ENCODE measurements at places on chromosomes 11 and 22. TPM values are rescaled to one million over a fixed set of nuclear protein-coding genes. Genes with fewer than 3 reads are reported as not detected.

DNA sequence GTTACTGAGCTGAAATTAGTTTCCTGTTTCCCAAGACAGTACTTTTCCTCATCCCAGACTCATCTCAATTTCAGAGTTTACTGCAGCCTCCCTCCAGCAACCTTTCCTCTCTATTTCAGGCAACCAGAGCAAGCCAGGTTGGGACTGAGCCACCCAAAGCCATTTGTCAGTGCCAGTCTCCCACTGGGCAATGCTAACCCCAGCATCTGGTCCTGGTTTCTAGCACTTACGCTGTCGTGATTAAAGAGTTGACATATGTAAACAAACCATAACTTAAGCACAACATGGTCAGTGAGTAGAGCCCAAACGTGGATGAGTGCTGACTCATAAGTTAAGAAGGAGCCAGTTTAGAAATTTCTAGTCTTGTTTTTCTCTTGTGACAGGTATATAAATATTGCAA is 119.6 kb upstream of the BLID start:
- no peak for DNase-seq

Gene NAALAD2
- 16.8 TPM for total RNA-seq

Gene SLC35F2
- 5.4 TPM for total RNA-seq

- no peak for DNase-seq
Measured at GRCh38 chr11:80103142-80103859, 662.5 kb upstream of the TENM4 start.

Gene TSPAN18
- total RNA-seq, result 8.2 TPM

GRCh38 chr11:16745950-16746605 is 7.6 kb downstream of the C11orf58 start:
- no peak for DNase-seq

DNA sequence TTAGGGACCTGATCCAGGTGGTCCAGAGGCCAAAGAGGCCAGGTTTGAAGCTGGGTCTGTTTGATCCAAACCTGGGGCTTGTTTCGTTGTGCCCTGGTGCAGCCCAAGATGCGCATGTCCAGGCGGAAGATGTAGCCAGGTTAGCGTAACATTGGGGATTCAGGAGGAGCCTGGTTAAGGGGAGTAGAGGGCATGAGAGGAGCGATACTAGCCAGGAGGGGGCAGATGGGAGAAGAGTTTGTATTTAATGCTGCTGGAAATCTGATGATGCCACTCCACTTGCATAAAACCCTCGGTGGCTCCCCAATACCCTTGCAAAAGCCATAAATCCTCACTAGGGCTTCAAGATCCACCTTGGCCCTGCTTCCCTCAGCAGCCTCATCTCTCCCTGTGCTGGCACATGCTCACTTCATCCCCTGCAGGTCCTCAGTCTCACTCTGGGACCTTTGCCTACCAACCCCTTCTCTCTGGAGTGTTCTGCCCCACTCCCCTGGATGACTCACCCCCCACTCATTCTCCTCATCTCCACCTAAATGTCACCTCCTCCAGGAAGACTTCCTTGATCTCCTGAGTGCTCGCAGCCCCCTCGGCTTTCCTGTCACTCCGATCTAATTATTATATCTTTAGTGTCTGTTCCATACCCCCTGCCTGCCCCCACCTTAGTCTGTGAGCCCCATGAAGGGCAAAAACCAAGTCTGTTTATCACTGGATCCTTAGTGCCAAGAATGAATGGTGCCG is 95.9 kb downstream of the MIAT start:
- no peak for DNase-seq

Gene TRIM77
- not detected for total RNA-seq

Gene NRXN2
- total RNA-seq, result 2.3 TPM

Gene TPH1
- 1.7 TPM for total RNA-seq

GRCh38 chr11:13685461-13686108 is 17.1 kb downstream of the FAR1 start:
- no peak for DNase-seq

Gene GGT5
- 4.1 TPM for total RNA-seq

GRCh38 chr11:80173371-80174136 is 732.7 kb upstream of the TENM4 start:
- DNase-seq, result no peak

GRCh38 chr11:82927264-82927880 is 25.8 kb downstream of the DDIAS start:
- peak; percentile 30 for DNase-seq

- DNase-seq, result no peak
Measured at GRCh38 chr11:124867700-124868099, 2.5 kb downstream of the ROBO3 start.

Gene CCDC73
- not detected for total RNA-seq

Gene MYRF
- total RNA-seq, result 6.4 TPM

Gene A4GALT
- total RNA-seq, result 26.2 TPM

GRCh38 chr22:25054943-25055511 is 102.5 kb downstream of the KIAA1671 start:
- no peak for DNase-seq

DNA sequence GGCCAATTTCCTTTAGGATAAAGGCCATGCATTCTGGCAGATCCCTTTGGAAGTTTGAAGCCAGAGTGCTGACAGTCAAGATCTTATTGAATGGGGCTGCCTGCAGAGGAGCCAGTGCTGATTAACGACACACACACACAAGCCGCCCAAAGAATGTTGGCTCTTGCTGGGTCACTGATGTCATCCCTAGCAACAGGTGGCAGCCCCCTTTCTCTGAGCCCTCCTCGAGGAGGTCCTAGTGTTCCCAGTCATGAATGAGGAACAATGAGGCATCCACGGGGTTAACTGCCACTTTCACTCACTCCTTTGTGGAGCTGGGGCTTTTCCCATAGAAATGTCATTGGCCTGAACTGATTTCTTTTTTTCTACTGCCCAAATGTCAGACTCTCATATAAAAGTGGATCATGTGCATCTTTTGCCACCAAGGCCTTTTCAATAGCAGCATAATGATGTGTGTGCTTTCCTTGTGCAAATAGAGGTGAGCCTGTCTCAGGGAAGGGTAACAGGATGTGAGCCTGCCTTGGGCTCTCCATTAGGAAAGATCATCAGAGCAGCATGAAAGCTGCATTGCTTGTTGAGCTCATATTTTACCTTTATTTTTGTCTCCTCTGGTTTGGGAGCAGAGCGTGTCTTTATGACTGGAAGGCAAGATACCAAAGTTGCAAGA is 301.8 kb upstream of the MTNR1B start:
- DNase-seq, result no peak

DNA sequence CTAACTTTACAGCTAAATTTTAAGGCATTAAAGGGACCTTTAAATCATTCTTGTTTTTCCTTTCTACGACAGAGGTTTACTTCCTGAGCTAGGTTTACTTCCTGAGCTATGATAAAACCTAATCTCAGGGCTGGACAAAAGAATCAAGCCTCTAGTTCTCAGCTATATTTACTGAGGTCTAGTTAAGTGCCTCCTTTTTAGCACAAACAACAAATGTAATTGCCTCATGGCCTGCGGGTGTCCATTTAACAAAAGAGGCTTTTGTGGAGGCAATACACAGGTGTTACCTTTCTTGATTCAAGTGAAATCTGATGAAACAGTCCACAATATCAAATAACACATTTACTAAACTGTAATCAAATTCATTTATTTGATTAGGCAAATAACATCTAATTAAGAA is 67.3 kb downstream of the IMMP1L start:
- DNase-seq, result no peak

GRCh38 chr11:58625826-58626460 is 3.5 kb downstream of the CNTF start:
- DNase-seq, result no peak

Gene MN1
- 7.9 TPM for total RNA-seq

DNA sequence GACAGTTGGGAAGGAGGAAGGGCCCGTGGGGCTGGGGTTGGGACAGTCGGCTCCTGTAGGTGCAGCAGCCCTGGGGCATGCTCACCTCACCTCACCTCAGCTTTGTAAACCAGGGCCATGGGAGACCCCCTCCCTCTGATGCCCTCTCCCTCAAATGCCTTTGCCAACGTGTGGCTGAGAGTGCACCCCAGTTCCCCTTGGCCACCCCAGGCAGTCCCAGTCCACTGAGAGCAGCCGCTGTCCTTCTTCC is 4.2 kb upstream of the NEAT1 start:
- DNase-seq, result no peak

DNA sequence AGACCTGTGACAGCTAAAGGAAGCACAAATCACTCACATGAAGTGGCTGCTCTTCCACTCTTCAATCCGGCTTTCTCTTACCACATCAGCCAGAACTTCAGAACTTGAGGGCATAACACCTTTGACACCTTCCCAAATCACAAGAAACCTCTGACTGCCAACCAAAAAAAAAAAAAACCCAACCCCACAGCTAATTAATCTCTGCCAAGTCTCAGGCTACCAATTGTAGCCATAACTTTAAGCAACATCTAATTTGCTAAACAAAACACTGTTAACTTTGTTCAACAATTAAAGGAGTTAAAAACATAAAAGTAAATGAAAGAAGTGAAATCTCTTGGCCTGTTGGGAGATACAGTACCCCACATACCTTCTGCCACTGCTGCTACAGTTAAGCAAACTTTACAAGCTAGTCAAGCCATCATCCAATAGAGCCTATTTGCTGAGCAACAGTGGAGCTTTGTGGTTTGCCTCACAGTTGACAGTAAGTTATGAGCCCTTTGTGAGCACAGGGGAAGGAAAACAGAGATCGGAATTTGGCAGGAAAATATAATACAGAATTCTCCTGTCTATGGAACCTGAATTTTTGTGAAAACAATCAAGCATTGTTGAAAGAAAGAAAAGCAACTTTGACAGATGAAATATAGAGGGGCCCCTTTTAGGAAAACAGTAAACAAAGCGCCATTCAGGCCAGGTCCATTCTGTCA is at the start of gene SOX6:
Gene SOX6, minus strand, starts transcription at position 490 of the 704 bp plus-strand sequence. CDS start 15,298 bp downstream, outside the sequence.
- DNase-seq, result no peak

Gene GNAZ
- total RNA-seq, result 5.6 TPM

Gene TCN2
- 22.0 TPM for total RNA-seq

DNA sequence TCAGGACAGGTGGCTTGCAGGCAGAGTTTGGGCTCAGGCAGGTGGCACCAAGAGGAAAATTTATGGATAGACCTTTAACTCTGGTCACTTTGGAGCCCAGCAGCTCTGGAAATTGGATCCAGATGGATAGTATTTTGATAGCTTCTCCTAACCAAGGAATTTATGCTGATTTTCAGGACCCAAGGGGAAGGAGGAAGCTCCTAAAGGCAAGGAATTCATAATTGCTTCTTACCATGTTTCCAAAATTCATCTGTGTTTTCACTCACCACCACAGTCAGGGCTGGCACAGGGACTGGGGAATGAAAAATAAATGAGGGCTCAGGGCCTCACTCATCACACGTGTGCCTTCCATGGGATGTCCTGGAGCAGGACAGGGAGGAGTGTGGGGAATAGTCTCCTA is 317.8 kb downstream of the ST3GAL4 start:
- no peak for DNase-seq

Gene VPREB1
- 2.6 TPM for total RNA-seq

Gene BRD1
- 47.4 TPM for total RNA-seq

GRCh38 chr11:61153593-61154095 is 7.6 kb downstream of the VPS37C start:
- DNase-seq, result no peak

Gene DEFB131B
- total RNA-seq, result not detected

All from uterus (tissue), 4 donors.